Uterine smooth muscle cell (primary cell): ENCODE measurements at places on chromosomes 16 and 17. TPM values are rescaled to one million over a fixed set of nuclear protein-coding genes. Genes with fewer than 3 reads are reported as not detected.

The CHST5 gene
- total RNA-seq, result under 0.01 and 0.11 TPM in 2 replicates

The NAGS gene
- 2.9 and 6.4 TPM in 2 replicates for total RNA-seq

The CD300C gene
- not detected in 2 replicates for total RNA-seq

The NACA2 gene
- not detected in 2 replicates for total RNA-seq

The SEC14L1 gene
- total RNA-seq, result 22.9 and 27.7 TPM in 2 replicates

The TBX21 gene
- 0.12 and 1.4 TPM in 2 replicates for total RNA-seq

The CCDC144A gene
- 0.33 and 9.1 TPM in 2 replicates for total RNA-seq

The TPSD1 gene
- not detected in 2 replicates for total RNA-seq

The GRAPL gene
- not detected in 2 replicates for total RNA-seq

The DHRS7C gene
- total RNA-seq, result not detected in 2 replicates

The COPRS gene
- 102 and 141 TPM in 2 replicates for total RNA-seq

The GNGT2 gene
- total RNA-seq, result not detected in 2 replicates

The SLFN12L gene
- under 0.01 and 0.11 TPM in 2 replicates for total RNA-seq

The SKAP1 gene
- total RNA-seq, result not detected in 2 replicates

The ALDH3A1 gene
- total RNA-seq, result 0.50 TPM in 1 of 2 replicates, not detected in the other
